ENCODE measurements at places on chromosomes 13 and 19.

GRCh38 chr19:5460748-5461147, 5.5 kb downstream of the ZNRF4 start:
- no peak for DNase-seq

GRCh38 chr13:46182491-46182877, 507 bp upstream of the LCP1 start:
- peak; percentile 47 for DNase-seq

- DNase-seq, result peak; percentile 50
These were observed 113.2 kb downstream of the TM9SF2 start for GRCh38 chr13:99614465-99614885.

DNA sequence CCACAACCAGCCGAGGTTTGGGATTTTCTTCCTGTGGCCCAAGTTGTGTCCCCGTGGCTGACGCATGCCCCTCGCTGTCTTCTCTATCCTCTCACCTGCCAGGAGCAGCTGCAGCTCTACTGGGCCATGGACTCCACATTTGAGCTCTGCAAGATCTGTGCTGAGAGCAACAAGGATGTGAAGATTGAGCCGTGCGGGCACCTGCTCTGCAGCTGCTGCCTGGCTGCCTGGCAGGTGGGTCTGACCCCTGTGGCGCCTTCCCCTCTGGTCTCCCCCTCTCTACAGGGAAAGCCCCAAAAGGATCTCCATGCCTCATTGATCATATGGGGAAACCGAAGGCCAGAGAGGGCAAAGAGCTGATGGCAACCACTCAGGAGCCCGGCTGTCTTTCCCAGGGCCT, 14.6 kb downstream of the CBLC start:
- no peak for DNase-seq

DNA sequence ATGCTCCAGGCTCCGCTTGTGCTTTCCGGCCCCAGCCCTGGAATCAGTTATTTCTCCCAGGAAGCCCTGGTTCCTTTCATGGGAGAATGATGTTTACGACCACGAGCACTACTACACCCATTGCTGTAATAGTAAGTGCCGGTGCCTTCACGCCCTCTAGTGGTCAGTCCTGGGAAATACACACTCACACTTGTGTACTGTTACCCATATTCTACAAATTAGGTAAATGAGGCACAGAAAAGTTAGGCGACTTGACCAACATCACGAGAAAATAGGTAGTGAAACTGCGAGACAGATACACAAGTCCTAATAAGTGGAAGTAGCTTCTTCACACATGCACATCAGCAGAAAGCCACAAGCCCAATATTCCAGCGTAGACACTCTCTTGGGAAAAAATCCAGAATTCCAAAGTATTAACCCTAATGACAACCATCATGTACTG, 21.7 kb downstream of the CEACAM21 start:
- peak; percentile 92 for DNase-seq

Measured in activated naive CD4-positive, alpha-beta T cell treated with anti-CD3 and anti-CD28 coated beads for 36 hours (primary cell).